Omental fat pad (tissue), 4 donors: ENCODE measurements at places on chromosomes 6 and 20. TPM values are rescaled to one million over a fixed set of nuclear protein-coding genes. Genes with fewer than 3 reads are reported as not detected.

AMD1 gene
- total RNA-seq: 229 TPM

GRCh38 chr6:56956491-56956890 lies 1.6 kb downstream of the BEND6 start:
- no peak for DNase-seq

DNA sequence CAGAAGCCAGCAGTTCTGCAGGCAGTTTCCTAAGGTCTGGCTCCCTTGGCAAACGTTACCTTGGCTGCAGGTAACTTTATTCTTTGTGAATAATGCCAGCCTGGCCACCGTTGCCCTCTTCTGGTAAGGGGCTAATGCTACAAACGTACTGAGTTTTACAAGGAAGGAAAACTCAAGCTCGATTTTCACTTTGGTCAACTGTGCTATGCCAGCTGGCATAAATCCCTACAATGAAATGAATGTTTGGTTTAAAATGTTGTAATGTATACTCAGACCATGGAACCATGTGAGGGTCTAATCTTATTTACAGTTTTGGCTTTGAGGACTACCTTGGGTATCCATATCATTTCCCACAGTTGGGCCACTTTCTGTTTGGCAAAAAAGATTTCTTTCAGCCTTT lies 101.4 kb downstream of the SLX4IP start:
- DNase-seq: no peak

GRCh38 chr6:80607811-80608391 lies 501.4 kb downstream of the BCKDHB start:
- DNase-seq: no peak

GRCh38 chr6:115078555-115078954 lies 735.7 kb upstream of the HS3ST5 start:
- DNase-seq: no peak

GRCh38 chr6:54716877-54717276 lies 129.7 kb upstream of the FAM83B start:
- no peak for DNase-seq

- DNase-seq: no peak
These were observed 146.7 kb upstream of the CDH4 start for GRCh38 chr20:61105395-61105794.

DNA sequence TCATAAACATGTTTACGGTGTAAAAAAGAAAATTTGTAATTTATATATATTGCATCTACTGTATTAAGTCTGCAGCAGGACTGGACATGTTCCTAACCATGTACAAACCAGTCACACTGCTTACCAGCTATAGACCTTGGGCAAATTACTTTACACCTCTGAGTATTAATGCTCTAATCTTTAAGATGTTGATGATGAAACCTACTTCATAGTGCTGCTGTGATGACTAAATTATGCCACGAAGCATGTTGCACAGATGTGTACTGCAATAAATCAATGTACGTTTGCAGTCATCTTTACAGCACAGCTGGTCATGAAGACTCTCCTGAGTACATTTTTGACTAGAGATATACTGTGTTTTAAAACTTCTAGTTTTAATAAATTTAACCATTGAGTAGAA lies 42.6 kb downstream of the PRKN start:
- no peak for DNase-seq

GRCh38 chr20:38043512-38044300 lies 10.2 kb downstream of the RPRD1B start:
- DNase-seq: no peak

DNA sequence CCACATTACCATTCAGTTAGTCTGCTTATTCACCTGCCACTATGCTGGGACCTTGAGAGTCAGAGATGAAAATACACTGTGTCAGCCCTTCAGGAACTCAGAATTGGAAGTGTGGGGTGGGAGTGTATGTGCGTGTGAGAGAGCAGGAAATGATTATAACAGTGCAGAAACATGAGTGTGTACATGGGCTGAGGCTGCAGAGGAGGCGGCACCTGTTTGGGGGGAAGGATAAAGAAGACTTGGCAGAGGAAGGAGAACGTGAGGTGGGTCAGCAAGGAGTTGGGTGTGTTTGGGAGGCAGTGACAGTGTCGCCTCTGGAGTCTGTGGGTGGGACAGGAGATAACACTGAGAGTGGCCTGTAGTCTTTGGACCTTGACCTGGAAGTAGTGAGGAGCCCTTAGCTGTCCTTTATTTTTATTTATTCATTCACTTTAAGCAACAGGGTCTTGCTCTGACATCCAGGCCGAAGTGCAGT lies 3.1 kb downstream of the CHMP4B start:
- no peak for DNase-seq

DNA sequence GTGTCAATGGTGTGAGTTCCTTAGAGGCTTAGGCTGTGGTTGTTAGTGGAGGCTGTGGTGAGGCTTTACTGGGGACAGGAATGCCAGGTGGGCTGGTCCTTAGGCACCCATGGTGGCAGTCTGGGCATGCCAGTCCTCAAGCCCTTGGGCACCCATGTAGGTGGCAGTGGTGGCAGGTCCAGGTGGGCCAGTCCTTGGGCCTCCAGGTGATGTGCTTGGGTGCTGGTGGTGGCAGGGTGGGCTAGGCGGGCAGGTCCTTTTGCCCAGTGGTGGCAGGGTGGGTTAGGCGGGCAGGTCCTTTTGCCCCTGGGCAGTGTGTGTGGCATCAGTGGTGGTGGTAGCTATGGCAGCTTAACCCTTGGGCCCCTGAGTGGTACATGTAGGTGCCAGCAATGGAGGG lies 133.8 kb downstream of the FLRT3 start:
- DNase-seq: no peak

GRCh38 chr6:48472091-48472490 lies 361.1 kb upstream of the PTCHD4 start:
- DNase-seq: no peak

GRCh38 chr6:161482517-161482858 lies 208.6 kb upstream of the AGPAT4 start:
- no peak for DNase-seq
